Suppressor macrophage (primary cell): ENCODE measurements at places on chromosomes 11 and 22.

DNA sequence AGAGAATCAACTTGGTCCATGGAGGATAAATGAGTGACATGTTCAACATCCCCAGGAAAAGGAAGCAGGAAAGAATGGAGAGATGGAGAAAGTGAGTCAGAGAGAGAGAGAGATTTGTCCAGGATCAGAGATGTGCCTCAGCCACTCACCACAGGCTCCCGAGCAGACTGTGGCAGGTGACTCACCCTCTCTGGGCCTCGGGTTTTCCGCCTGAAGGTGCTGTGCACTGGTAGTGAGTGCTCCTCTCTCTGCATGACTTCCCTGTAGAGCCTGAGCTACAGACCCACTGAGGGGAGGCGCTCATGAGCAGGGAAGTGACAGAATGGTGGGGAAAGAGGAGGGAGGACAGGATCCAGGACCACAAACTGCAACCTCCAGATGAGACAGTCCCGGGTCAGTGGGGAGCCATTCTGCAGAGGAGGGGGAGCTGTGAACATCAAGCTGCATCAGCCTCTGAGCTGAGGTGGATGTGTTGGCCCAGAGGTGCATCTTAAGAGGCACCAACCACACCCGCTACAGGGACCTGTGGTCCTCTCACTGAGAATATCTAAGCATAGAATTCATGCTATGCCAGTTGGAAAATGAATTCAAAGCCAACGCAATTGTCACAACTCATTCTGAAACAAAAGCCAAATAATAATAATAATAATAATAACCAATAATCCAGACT lies 433.4 kb downstream of the BRD1 start:
- no peak for DNase-seq

- no peak for DNase-seq
Measured at GRCh38 chr11:30893318-30893717, 307.2 kb upstream of the MPPED2 start.

DNA sequence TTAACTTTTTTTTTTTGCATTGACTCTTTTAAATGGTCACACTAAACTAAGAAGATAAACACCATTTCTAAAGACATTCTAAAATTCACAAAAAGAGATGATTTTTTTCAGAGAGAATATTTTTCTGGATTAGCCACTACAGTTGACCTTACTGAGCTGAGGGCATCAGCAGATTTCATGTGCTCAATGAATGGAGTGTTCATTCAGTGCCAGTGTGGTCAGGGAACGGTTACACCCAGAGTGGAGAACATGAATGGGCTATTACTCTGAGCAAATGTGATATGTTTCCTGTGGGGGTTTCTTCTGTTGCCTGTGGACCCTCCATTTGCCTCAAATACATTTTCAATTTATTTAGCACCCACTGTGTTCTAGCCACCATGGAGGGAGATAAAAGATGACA lies 19.1 kb downstream of the PKNOX2 start:
- DNase-seq, result no peak

- no peak for DNase-seq
Measured at GRCh38 chr22:44225091-44225689, 44.5 kb downstream of the PARVG start.

GRCh38 chr11:102252339-102252891 lies 64.9 kb upstream of the BIRC3 start:
- no peak for DNase-seq

DNA sequence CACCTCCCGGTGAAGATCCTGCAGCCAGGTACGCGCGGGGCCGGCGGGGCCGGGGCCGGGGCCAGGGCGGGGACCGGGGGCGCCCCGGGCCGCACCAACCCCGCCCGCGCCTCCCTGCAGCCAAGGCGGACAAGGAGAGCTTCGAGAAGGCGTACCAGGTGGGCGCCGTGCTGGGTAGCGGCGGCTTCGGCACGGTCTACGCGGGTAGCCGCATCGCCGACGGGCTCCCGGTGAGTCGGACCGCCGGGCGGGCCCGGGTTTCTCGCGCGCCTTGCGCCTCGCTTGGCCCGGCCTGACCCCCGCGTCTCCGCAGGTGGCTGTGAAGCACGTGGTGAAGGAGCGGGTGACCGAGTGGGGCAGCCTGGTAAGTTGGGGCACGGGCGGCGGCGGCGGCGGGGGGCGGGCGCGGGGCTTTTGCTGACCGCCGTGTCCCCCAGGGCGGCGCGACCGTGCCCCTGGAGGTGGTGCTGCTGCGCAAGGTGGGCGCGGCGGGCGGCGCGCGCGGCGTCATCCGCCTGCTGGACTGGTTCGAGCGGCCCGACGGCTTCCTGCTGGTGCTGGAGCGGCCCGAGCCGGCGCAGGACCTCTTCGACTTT lies 531 bp downstream of the PIM3 start:
- DNase-seq, result peak; percentile 76
